ENCODE measurements at places on chromosomes 4 and X.

DNA sequence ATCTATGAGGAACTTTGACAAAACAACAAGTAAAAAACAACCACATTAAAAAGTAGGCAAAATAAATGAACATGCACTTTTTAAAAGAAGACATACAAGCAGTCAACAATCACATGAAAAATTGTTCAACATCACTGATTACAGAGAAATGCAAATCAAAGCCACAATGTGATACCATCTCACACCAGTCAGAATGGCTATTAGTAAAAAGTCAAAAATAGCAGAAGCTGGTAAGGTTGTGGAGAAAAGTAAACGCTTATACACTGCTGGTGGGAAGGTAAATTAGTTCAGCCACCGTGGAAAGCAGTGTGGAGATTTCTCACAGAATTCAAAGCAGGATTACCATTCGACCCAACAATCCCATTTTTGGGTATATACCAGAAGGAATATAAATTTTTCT lies 17.0 kb upstream of the LNX1 start:
- no peak for DNase-seq

DNA sequence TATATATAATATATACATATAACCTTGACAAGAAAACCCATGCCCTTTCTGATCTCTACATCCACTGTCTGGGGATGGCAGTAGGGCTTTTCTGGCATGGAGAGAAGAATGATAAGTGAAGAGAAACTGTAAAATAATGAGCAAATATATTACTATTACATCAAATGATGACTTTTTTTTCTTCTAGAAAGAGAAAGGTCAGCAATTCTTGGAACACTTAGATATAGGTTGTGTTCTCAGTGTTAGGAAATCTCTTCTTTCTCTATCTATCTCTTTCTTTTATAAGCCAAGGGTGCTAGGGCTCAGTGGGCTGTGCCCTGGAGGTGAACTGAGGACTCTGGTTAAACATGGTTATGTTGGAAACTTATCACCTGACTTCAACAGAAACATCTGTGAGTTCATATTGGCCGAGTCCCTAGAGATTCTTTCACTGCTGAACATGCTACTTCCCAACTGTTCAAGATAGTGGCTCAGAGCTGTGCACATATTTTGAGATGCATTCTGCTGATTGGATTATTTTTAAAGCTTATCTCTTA lies 265.1 kb downstream of the GBA3 start:
- no peak for DNase-seq

DNA sequence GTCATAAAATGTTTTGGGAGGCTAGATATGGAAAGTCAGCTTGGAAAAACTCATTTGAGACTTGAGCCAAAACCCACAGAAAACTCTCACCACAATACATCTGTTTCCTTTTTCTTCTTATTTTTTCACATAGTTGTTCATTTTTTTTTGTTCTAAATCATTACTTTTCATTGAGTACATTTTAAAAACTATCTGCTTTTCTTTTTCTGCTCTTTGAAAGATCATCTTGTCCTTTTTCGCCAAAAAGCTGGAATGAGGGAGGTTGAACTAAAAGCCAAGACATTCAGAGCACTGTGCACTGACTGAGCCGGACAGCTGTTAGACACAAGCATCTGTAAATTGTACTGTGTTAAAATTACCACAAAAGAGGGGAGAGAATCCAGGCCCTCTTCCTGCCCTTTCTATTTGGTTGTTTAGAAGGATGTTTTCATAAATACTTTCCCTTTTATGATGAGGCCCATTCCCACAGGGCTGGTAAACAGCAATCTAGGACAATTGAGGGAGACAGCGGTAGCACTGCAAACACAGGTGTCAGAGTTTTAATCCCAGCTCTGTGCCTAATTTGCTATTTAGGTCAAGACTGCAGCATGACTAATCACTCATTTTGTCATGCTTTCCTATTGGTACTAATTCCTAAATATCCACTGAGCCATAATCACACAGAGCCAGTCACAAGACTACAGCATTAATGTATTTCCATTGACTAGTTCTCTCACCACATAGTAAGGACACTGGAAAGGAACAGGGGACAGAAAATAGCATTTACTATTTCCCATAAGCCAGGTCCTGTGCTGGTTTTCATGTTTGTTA lies 7.3 kb upstream of the RNF150 start:
- no peak for DNase-seq

- no peak for DNase-seq
Observed at GRCh38 chrX:133045986-133046385, 50.9 kb downstream of the USP26 start.

DNA sequence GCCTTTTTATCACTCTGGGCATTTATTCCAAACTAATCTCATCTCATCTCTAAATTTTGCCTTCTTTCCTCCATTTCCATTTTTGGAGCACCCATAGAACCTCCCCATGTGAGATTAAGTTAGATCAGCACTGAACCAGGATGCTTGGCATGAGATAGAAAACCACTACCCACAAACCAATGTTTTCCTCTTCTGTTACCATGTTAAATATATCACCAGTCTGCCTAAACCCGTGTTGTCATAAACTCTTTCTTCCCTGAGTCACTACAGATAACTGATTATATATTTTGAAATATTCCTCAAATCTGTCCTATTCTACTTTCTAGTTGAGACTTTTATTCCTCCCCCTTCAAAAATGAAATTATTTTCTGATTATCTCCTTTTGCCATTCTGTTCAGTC lies 37.6 kb downstream of the GABRB1 start:
- DNase-seq = no peak

DNA sequence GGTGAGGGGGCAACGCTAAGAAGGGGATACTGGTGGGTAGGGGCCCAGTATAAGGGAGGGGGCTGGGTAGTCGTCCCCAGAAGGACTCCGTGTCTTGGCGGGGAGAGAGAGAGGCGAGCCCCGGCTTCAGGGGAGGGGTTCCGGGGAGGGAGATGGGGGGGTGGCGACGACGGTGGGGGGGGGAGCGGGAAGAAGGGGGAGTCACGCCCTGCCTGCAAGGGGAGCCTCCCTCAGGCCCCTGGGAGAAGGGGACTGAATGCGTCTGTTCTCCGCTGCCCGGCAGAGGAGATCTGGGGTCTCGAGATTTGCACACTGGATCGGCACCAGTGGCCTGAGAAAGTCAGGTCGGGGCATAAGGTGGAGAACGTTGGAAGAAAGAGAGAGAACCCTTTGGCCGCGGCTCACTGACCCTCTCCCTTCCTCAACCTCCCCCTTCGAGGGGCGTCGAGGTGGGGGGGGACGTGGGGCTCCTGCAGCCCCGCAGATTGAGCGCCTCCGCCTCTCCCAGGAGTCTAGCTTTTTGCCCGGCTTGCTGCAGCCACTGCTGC lies 609 bp upstream of the BCORL1 start:
- DNase-seq = no peak

DNA sequence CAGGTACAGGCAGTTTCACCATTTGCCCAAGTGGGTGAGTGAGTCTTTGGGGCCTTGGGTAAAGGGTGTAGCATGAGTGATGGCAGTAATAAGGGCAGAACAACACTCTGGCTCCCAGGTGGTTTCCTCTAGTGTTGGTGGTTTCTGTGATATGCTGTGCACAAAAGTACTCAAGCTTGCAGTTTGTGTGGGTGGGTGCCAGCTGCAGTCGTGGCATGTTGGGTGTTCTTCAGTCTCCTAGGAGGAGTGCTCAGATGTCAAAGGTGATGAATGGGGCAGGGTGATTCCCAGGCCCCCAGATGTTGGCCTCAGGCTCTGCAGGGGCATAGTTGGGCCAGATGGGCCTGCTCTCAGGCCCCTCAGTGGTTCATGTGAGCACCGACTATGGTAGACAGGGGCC lies 166.1 kb upstream of the KLF8 start:
- DNase-seq = no peak

DNA sequence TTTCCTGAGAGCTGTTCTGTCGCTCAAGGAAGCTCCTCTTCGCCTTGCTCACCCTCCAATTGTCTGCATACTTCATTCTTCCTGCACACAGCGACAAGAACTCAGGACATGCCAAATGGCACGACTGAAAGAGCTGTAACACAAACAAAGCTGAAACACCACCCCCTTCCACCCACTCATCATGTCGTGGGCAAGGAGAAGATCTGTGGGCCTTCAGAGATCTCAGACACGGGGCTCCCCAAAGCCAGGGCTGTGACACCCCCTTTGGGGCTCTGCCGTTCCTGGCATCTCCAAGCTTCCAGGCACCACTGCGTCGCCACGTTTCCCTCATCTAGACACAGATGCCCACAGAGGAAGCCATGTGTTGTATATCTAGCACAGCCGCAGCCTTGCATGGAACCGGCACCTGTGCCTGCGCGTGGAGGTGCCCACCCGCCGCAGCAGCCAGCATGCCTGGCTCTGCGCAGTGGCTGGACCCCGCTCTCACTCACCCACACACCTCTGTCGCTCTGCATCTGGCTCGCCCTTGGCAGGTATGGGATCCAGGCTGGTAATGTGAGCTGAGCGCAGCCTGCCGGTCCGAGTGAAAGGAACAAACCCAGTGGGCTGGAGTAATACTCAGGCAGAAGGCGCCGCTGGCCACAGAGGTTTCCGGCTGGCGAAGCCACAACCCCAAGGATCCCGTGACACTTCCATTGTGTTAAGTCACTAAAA lies 676.4 kb upstream of the INTU start:
- DNase-seq = no peak

- no peak for DNase-seq
Observed at GRCh38 chr4:336893-337142, 796 bp upstream of the ZNF141 start.

DNA sequence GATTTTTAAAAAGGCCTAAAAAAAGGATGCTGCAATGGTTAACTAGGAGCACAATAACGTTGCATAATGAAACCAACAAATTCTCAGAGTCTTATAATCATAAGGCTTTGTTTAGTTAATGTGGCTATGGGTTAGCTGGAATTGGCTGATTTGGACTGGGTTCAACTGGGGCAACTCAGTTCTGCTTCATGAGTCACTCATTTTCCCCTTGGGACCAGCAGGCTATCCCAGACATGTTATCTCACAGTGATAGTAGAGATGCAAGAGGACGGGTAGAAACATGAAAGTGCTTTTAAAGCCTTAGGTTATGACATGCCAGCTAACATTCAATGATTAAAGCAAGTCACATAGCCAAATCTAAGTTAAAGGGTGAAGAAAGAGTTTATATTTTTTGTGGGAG lies 189.2 kb upstream of the GK2 start:
- no peak for DNase-seq

DNA sequence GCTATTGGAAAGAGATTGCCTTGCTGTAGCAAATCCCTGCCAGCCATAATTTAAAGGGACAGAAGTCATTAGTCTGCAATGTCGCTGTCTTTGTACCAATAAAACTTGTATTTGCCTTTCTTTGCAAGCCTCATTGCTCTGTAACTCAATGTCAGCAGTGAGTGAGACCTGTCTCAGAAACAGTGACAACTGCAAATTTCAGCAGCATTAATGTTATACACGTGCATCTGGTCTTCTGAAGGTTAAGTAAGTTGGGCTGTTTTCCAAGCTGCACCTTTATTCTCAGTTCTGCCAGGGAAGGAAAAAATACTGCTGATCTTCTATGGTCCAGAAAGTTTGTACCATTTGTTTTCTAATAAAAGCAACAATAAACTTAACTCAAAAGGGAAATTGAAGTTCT lies 543.1 kb downstream of the TRIML1 start:
- no peak for DNase-seq

- no peak for DNase-seq
Observed at GRCh38 chr4:91279899-91280298, 1023.9 kb upstream of the GRID2 start.

DNA sequence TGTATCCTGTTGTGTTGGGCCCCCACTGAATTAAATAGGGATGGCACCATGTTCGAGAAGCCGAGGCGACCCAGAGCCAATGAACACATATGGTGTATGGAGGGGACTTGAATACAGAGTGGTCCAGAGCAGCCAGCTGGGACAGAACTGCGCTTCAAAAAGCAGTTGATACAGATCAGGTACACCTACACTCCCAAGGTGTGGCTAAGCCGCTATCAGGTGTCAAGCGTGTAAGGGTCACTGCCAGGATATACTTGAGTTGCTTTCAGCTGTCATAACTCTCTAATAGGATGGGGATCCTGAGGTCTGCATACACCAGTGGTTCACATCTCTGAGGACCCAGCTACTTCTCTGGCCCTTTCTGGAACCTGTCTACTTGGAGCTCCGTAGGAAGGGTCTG lies 3.2 kb upstream of the WDR1 start:
- no peak for DNase-seq

GRCh38 chr4:60562334-60562733 lies 637.8 kb upstream of the ADGRL3 start:
- DNase-seq = no peak

- DNase-seq = no peak
Observed at GRCh38 chrX:372856-373640, 13.7 kb downstream of the PPP2R3B start.

DNA sequence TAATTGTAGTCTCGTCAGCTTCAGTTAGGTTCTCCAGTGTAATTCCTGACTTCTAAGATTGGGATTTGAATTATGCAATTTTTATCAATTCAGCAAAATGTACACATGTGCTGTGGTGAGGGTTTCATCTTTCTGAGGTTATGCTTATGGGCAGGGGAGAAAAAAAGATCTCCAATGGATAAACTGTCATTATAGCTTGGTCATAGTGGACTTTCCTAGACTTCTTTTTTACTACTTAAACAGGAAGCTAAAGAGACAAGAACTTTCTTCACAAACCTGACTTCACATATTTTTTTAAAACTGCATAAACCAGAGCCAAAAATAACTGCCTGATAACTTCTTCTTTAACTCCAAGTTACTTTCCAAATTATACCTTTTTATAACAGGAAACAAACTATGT lies 21.7 kb upstream of the SPP1 start:
- DNase-seq = no peak

DNA sequence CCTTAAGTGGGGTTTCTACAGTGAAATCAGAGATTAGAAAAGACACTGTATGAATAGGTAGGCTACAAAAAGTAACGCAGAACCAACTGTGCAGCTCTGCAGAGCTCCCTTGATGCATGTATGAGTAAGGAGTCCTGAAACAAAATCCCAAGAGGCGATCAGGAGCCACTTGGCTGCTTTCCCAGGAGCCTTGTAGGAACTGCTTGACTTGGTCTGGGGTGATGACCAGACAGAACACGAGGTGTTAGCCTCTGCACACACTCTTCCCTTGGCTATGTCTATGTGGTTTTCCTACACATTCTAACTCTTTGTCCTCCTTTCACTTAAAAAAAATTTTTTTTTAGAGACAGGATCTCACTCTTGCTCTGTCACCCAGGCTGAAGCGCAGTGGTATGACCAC lies 22.8 kb upstream of the AP1S2 start:
- DNase-seq = no peak

GRCh38 chr4:151408630-151409469 lies at the start of gene FHIP1A:
Gene FHIP1A (plus strand): TSS chr4:151409176. CDS start chr4:151566260, 157,084 bp downstream.
- peak; percentile 47 for DNase-seq

DNA sequence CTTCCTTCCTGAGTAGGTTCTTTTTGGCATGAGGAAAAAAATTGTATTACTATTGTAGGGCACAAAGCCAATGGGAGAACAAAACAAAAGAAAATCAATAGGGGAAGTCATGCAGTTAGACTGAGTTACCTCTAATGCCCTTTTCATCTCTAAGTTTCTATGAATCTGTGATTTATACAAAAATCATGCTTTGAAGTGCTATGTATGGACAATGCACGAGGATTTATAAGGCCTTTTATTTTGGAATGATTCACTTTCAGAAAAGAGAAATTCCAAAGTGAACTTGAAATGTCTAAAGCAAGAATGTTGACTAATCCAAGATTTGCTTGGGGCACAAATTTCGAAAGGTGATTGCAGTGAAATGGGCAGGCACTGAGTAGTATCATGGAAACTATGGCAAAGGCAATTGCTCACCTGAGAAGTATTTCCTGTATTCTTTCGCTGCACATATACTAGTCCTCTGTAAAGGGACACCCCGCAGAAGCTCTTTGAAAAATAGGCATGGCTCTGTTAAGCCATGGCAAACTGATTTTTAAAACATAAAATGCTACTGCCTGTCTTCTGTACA lies 52.8 kb downstream of the ADGRG4 start:
- no peak for DNase-seq

Data from stimulated activated CD8-positive, alpha-beta memory T cell treated with anti-CD3 and anti-CD28 coated beads, Interleukin-7, amount 100 ng/mL, for 1 hour (primary cell).